ENCODE measurements at places on chromosomes 2 and 18.

DNA sequence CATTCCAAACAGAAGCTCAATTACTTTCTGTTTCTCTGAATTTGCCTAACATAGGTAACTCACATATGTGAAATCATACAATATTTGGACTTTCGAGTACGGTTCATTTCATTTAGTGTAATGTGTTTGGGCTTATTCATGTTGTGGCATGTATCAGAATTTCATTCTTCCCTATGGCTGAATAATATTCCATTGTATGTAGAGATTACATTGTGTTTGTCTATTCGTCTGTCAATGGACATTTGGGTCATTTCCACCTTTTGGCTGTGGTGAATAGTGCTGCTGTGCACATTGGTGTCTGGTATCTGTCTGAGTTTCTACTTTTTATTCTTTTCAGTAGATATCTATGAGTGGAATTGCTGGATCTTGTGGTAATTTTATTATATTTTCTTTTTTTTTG lies 43.9 kb downstream of the LBH start:
- DNase-seq, result no peak
- H3K27ac ChIP-seq, result no peak overlapping the region

GRCh38 chr2:241008711-241009121 lies 10.3 kb downstream of the SNED1 start:
- H3K27ac ChIP-seq, result peak overlapping the region; percentile 87
- DNase-seq, result no peak
- H3K27me3 ChIP-seq, result peaks cover 3% of the 10 kb centered on the region
- peaks cover 2% of the 10 kb centered on the region for H3K36me3 ChIP-seq
- peak overlapping the region; percentile 43 for H3K4me3 ChIP-seq

- no peak overlapping the region for H3K4me3 ChIP-seq
- no peaks in the 10 kb centered on the region for H3K36me3 ChIP-seq
- H3K4me1 ChIP-seq, result no peaks in the 10 kb centered on the region
- H3K27ac ChIP-seq, result no peak overlapping the region
Measured at GRCh38 chr2:158903711-158904405, 64.6 kb upstream of the TANC1 start.

GRCh38 chr2:121608367-121608766 lies 40.9 kb downstream of the CLASP1 start:
- no peaks in the 10 kb centered on the region for H3K27me3 ChIP-seq
- DNase-seq, result no peak
- H3K4me1 ChIP-seq, result peaks cover 11% of the 10 kb centered on the region
- H3K36me3 ChIP-seq, result peaks cover 36% of the 10 kb centered on the region

GRCh38 chr2:9095226-9095625 lies 91.7 kb upstream of the MBOAT2 start:
- H3K4me3 ChIP-seq, result no peak overlapping the region
- H3K27ac ChIP-seq, result no peak overlapping the region
- peaks cover 10% of the 10 kb centered on the region for H3K4me1 ChIP-seq
- H3K36me3 ChIP-seq, result no peaks in the 10 kb centered on the region

Data from activated naive CD8-positive, alpha-beta T cell treated with anti-CD3 and anti-CD28 coated beads, Interleukin-2, amount 10 ng/mL, durations not matched to agents 7 days and 5 days (primary cell).